Activated T-helper 1 cell treated with anti-CD3 and anti-CD28 coated beads, Interleukin-12 subunit alpha, Interleukin-12 subunit beta, Interleukin-2, Interleukin-4 antibody, amounts not matched to agents 30 ng/mL and 10 ng/mL and 1 ng/mL, durations not matched to agents 14 hours and 24 hours and 36 hours (primary cell): ENCODE measurements at places on chromosomes 2 and 18.

DNA sequence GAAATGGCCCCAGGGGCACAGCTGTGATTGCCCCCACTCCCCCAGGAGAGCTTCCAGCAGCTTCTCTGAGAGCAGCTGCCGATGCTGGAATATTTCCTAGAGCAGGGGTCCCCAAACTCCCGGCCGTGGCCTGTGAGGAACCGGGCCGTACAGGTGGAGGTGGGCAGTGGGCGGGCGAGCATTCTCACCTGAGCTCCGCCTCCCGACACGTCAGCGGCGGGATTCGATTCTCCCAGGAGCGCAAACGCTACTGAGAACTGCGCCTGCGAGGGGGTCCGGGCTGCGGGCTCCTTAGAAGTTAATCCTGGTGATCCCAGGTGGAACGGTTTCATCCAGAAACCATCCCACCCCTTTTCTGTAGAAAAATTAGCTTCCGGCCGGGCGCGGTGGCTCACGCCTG is 69.1 kb upstream of the PXDN start:
- no peak for DNase-seq

- DNase-seq, result no peak
Measured at GRCh38 chr18:45589356-45590035, 25.8 kb upstream of the SLC14A2 start.

- no peak for DNase-seq
Measured at GRCh38 chr2:129975016-129975774, 4.3 kb upstream of the RAB6C start.

- no peak for DNase-seq
Measured at GRCh38 chr2:124147552-124147951, 122.5 kb downstream of the CNTNAP5 start.

GRCh38 chr2:138444411-138444810 is 57.2 kb upstream of the SPOPL start:
- DNase-seq, result no peak

DNA sequence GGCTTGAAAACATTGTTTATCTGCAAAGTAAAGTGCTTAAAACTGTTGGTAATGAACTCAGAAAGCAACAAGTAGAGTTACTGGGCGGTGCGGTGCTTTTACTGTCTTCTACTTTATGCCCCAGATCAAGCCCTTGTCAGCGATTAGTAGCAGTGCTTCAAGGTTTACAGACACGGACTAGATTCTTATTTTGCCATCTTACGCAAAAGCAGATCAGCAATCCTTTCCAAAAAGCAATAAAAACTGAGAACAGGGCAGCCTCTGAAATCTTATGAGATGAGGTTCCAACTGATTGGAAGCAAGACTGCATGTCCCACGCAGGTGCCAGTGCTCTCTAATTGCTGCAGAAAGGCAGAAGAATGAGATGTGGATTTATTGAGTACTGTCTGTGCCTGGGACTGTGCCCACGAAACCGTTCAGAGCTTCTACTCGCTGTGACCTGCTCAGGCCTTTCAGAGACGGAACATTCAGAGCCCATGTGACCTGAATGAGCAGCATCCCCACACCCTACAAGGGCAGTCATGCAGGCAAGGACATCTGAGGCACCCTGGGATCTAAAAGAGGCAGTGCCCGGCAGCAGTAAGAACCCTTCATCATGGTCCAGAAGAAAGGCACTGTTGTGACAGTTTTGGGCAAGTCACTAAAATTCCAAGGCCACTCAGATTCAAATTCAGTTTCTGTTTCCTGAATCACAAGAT is 15.7 kb downstream of the COL4A3 start:
- DNase-seq, result no peak

DNA sequence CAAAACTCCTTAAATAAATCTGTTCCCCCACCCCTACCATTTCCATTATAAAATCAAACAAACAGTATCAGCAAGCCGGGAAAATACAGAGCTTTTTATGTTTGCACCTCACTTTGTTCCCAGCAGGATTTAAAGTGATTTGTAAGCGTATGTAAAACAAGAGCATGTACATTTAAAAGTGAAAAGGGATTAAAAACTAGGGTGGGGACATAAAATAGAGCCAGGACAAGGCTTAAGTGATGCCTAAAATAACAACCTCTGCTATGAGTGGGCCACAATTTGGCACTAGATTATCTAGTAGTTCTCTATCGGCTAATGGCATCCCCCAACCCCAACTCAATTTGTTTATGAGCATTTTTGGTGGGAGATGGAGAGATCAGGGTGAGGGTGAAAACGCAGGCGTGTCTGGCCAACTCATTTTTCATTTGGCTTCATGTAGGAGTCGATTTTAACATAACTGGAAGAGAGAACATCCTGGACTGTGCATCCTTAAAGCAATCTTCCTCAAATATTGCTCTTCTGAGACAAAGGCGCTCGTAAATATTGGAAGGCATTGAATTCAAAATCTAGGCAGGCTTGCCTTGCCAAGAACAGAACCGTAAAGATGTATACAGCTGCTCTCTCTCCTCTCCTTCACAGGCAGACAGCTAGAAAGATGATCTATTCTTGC is 34.5 kb upstream of the TSPYL6 start:
- no peak for DNase-seq

DNA sequence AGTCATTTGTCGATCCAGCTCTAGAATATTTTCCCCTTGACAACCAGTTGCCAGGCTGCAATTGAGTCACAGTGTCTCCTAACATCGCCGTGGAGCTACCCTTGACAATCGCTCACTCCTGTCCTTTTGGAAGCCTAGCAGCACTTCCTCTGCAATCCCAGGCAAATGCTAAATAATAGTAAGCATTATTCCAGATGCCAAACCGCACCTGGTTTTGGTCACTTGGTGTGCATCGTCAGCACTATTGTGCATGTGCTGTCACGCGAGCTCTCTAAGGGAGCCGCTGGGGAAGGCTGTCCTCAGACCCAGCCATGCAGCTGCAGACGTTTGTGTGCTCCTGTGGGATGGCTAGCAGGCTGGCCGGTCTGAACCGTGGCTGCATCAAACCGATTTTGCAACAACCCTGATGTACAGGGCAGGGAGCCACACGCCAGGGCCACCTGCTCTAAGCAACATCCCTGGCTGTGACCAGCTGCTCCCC is 549.5 kb upstream of the ID2 start:
- DNase-seq, result no peak

DNA sequence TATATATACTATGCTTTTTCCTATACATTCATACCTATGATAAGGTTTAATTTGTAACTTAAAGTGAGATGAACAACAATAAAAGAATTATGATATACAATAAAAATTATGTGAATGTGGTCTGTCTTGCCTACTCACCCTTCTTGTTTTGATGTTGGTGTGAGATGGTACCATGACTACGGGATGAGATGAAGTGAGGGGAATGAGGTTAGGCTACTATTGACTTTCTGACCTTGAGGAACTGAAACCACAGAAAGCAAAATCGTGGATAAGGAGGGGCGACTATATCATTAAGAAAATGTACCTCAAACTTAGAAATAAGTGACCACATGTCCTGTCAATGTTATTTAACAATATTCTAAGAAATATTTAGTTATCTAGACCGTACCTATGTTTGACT is 103.9 kb upstream of the PPP1CB start:
- DNase-seq, result no peak
